ENCODE measurements at places on chromosomes 13 and 19.

GRCh38 chr19:41616792-41617621, 9.9 kb downstream of the CEACAM4 start:
- DNase-seq, result no peak

DNA sequence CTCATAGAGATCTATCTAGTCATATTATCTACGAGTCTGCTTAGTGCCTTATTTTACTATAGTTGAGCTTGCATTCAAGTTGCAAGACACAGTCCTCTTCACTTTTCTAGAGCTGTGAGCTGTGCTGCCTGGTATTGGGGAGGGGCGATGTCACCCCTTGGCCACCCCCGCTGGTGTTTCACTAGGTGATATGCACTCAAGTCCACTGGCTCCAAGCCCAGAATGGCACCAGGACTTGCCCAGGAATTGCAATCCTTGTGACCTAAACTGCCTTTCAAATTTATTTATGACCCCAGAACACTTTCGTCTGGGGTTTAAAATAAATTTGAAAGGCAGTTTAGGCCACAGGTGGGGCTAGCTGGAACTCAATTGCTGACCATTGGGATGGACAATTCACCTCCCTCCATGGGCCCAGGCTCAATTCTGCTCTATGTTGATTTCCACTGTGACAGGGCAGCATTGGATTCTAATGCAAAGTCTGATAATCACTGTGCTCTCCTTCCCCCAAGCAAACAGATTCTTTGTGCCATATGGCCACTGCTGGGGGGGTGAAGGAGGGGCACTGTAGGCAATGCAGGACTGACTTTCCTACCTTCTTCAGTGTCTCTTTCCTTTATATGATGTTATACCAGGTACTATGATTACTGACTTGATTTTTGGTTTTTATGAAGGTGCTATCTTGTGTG, 1244.2 kb upstream of the MIR17HG start:
- no peak for DNase-seq

DNA sequence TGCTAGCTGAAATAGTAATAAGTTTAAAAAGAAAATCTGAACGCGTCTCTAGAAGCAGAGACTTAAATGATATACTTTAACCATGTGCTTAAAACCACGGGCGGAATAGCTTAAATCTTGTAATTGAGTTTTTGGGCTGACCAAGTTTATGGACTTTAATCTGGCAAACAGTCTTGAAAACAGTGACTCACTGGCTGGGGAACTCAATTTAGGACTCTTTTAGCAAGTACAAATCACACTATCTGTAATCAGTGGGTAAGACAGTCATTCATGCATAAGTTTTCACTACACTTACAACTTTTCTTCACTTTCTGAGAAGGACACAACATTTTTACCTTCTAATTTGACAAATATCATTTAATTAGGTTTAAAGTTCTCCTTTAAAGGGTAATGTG, 26.8 kb downstream of the ZNF627 start:
- no peak for DNase-seq

DNA sequence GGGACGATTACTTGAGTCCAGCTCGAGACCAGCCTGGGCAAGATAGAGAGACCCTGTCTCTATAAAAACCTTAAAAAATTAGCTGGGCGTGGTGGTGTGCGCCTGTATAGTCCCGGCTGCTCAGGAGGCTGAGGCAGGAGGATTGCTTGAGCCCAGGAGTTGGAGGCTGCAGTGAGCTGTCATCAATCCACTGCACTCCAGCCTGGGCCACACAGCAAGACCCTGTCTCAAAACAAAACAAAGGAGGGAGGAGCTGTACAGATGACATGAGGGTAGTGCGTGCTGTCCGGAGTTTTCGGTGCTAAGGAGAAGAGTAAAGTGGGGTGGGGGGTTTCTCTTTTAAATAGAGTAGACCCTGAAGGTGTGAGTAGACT, 22.6 kb downstream of the HDGFL2 start:
- DNase-seq, result no peak
